ENCODE measurements at places on chromosomes 3 and 15.

DNA sequence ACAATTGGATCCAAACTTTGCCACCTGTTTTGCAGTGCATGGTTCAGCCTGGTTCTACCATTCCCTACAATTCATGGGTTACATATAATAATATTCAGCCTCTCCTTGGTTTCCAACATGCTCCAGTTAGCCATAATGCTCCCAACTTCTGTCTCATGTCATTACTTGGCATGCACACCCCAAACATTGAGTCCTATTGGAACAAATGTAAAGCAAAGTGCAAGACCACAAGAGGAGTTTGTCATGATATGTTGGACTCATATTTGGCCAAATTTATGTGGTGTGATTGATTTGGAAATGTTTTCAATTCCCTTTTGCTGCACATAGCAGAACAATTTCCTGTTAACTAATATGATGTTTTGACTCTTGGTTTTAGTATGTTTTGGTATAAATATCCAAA is 50.2 kb downstream of the KCNAB1 start:
- no peak for DNase-seq

DNA sequence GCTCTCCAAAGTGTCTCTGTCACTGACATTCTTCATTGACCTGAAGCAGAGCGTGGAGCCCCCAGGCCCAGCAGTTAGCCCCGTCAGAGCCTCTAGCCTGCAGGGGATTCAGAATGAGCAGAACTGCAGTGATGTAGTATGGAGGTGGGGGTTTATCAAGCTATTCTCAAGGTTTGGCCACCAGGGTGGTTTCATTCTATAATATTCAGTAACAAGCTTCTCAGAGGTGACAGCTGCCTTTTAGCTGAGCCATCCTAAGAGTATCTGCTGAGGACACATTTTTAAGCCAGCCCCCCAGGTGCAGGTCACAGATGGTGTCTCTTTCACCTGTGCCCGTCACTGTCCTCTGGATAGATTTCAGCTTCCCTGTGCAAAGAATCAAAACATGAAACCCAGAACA is 31.9 kb downstream of the CMTM7 start:
- DNase-seq = no peak

GRCh38 chr3:49277383-49277775 is 347 bp upstream of the C3orf62 start:
- no peak for DNase-seq

- no peak for DNase-seq
Measured at GRCh38 chr3:59660376-59660775, 610.6 kb upstream of the CFAP20DC start.

GRCh38 chr3:15602146-15602536 is 596 bp downstream of the BTD start:
- no peak for DNase-seq

GRCh38 chr3:102074946-102075345 is 225.6 kb downstream of the NFKBIZ start:
- DNase-seq = no peak

- no peak for DNase-seq
Measured at GRCh38 chr3:139281096-139281495, 62.7 kb upstream of the MRPS22 start.

GRCh38 chr3:33722191-33722590 is 4.1 kb upstream of the CLASP2 start:
- DNase-seq = no peak

GRCh38 chr3:170522201-170522600 is 63.7 kb downstream of the SLC7A14 start:
- DNase-seq = no peak

DNA sequence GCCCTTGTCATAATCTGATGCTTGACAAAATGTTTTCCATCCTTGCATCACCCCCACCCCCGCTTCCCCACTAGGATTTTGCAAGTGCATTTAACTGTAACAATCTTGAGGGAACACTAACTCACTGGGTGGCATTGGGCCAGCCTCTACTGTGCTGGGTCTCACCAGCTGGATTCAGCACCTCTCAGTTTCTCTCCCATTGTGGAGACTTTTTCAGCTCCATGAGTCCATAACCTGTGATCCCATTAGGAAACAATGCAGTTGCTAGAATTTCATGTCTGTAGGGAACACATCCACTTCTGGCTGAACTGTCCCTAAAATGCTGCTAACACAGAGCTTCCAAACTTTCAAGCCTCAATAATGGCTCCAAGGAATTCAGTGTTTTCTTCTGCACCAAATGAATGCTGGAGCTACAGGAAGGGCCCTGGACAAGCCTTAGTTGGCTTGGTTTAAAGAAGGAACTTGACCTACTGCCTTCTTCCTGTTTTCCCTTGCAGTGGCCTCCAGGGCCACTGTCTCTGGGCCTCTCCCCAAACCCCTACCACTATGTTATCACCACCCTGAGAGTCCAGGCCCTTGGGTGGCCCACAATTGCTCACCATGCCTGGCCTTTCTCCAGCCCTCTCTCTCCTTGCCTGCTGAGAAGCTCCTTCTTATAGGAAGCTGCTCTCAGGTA is 15.6 kb downstream of the CYP19A1 start:
- DNase-seq = no peak

GRCh38 chr3:127483902-127484591 is 106.5 kb downstream of the TPRA1 start:
- no peak for DNase-seq

GRCh38 chr3:170724599-170725280 is 138.9 kb upstream of the SLC7A14 start:
- DNase-seq = no peak

DNA sequence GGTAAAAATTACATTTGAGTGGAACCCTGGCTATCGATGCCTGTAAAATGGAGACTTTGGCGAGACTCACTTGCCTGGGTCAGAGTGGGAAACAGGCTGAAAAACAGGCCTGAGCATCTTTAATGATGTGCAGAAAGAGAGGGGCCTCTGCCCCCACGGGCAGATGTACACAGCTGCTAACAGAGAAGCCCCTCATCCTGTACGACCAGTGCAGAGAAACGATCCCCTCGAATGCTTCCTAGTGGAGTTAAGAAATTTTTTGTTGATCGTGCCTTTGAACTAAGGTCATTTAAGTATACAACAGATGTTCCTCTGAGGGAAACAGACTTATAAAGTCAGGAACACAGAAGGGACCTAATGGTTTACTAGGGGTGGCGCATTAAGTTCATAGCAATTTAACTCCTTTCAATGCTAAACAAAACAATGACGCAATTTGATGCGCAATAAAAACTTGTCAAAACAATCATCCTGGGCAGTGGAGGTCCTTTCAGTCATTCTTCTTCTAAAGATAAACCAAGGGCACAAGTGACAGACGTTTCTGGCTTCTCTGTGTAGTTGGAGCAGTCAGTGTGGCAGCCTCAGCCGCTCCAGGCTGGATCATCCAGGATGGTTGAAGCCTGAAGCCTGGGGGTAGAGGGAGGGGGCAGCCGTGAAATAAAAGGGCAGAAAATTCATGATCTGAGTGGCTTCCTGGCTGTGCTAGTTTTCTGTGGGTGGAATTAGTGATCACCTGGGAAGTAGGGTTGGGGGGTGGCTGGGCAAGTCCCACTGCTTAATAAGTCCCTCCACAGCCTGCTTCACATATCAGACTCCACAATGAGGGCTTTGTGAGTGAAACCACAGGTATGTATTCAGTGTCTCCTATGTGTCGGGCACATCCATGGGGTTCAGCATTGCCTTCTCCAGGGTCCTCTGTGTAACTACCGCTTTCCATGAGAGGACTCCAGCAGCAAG is 50.8 kb upstream of the MRPS22 start:
- DNase-seq = no peak

- no peak for DNase-seq
Measured at GRCh38 chr3:64067506-64068346, 44.4 kb upstream of the PSMD6 start.

DNA sequence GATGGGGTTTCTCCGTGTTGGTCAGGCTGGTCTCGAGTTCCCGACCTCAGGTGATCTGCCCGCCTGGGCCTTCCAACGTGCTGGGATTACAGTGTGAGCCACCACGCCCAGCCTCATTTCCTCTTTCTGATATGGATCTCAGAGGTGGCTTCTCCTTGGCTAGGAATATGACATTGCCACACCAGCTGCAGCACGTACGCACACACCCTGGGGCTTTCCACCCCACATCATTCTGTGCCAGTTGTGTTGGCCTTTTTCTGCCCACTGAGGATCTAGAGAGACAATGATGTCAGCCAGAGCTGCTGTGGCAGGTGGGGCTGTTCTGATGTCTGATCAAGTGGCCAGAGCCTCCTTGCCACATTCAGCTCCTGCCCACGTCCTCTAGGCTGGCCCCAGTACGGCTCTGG is 29.0 kb downstream of the TMEM45A start:
- no peak for DNase-seq

DNA sequence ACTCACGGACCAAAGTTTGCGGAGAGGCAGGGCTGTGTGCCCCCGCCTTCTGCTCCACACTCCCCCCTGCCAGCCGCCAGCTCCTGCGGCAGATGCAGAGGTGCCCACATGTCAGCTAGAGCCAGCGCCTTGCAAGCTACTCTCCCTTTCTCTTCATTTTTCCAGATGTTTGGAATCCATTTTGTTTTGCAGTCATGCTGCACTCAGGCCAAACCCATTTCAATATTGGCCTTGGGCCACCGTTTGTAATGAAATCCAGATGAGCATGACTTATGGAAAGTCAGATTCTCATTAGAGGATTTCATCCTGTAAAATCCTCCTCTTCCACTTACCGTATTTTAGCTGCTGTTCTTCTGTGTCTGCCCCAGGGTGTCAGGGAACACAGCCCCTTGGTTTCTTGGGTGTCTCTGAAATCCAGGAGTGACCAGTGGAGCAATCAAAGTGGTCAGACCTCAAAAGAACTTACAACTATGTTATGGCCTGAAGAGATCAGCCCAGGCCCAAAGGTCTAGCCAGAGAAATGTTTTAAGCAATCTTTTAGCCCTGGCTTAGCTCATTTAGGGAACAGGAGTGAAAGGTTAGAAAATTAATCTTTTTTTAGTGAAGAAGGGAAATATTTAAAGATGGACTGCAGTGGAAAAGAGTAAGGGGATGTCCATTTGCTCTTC is 65.8 kb downstream of the AAGAB start:
- DNase-seq = no peak

- DNase-seq = no peak
Measured at GRCh38 chr3:176807938-176808337, 389.3 kb downstream of the TBL1XR1 start.

GRCh38 chr3:80297720-80298119 is 529.9 kb upstream of the ROBO1 start:
- no peak for DNase-seq

GRCh38 chr3:77267589-77267988 is 227.7 kb downstream of the ROBO2 start:
- no peak for DNase-seq

DNA sequence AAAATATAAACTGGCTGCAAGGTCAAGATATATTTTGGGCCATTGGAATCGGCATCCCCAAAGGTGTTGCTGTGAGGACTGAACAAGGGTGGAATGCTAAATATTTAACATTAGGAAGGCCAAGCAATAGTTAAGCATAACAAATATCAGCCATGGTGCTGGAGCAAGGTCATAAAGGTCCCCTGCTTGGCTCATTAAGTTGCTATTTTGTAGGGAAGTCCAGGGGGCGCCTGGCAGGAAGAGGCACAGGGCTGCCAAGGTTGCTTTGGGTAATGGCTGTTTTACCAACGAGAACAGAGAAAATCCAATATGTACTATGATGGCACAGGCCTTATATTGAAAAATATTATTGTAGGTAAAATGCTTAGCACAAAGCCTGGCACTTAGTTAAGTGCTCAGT is 62.2 kb downstream of the SLC15A2 start:
- no peak for DNase-seq

- DNase-seq = no peak
Measured at GRCh38 chr3:101182734-101183133, 137.6 kb downstream of the IMPG2 start.

DNA sequence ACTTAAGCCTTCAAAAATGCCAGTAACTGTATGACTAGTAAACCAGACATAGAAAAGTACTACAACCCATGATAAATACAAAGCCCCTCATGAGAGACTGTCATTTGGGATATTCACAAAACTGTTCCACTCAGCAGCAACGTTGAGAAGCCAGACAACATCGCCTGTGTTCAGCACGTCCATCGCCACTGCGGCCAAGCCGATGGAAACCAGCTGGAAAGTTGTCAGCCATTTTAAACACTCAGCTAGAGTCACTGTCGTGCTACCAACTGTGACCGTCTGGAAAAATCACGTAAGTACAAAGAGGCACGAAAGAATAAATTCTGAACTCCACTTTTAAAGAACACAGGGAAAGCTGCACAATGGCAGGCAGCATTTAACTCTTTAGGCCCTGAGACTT is 340.7 kb upstream of the WNT5A start:
- DNase-seq = no peak

GRCh38 chr15:42137461-42138261 is 18.8 kb downstream of the PLA2G4F start:
- DNase-seq = no peak

- DNase-seq = no peak
Measured at GRCh38 chr3:33482111-33482521, 41.9 kb upstream of the UBP1 start.

GRCh38 chr15:25596644-25597562 is 158.1 kb upstream of the UBE3A start:
- no peak for DNase-seq

DNA sequence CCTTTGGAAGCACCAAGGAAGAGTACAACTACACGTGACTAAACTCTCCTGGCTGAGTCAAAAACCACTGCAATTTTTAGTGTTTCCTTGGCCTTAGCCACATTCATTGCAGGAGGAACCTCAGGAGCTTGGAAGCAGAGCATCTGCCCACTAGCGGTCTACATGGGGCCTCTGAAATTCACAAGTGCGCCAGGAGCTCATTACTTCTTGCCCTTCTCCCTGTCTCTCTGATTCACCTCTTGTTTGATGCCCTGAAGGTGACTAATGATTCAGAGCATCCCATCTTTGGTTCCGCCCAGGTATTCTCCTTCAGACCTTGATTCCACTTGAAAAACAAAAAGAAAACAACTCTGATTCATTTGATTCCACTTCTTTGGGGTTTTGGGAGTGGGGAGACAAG is 201.1 kb upstream of the LPP start:
- no peak for DNase-seq

GRCh38 chr15:56244811-56245576 is 1.3 kb upstream of the RFX7 start:
- no peak for DNase-seq
